ENCODE measurements at places on chromosomes 2 and 18.

DNA sequence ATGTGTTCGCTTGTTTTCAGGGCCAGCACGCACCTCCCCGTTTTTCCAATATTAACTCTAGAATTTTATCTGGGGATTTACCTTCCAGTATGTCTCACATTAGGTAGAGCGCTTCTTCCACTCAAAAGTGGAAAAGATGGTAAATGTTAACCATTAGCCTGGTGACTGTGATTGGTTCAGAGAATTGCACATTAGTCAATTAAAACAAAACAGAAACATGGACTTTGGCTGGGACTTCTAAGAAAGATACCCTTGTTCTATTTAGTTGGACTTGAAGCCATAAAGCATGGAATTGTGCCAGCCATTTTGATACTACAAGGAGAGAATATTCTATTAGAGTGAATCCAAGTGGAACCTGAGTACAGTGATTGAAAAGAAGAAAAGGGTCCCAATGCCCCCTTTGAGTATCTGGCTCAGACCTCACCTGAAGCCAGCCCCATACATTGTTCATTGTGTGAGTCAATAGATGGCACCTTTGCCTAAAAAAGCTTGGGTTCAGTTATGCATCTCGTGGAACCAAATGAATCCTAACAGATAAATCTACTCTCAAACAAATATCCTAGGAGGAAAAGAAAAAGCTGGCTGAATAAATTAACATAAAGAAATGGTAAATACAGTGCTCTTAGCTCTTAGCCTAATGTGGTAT lies 354.3 kb downstream of the IRS1 start:
- DNase-seq, result no peak

GRCh38 chr2:12259493-12259892 lies 457.2 kb upstream of the TRIB2 start:
- DNase-seq, result no peak

- no peak for DNase-seq
These were observed 33.6 kb downstream of the B3GNT7 start for GRCh38 chr2:231429152-231429551.

DNA sequence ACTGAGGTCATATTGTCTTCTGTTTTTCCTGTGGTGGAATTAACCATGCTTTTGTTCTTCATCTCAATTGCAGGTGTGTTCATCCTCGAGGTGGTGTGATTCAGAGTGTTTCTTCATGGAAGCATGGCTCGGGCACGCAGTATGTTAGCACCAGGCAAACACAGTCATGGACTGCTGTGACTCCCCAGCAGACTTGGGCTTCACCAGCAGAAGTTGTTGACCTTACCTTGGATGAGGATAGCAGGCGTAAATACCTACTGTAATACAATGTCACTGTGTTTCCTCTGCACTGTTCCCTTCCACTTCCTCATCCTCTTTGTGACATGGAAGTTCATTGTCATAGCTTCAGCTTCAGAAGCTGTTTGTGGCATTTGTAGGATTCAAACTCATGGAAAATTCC lies 158.7 kb downstream of the HAUS1 start:
- DNase-seq, result no peak

DNA sequence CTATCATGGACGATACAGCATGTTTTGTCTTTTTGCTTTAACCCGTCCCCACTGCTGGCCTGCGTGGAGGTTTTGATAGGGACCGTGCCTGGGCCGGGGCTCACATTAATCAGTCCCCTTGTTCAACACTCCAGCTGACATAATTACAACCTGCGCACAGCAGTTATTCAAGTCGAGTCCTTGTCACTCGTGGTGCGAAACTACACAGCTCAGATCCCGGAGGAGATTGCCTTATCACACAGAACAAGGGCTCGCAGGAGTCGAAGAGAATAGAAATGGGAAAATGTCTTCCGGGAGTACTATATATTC lies 304.4 kb downstream of the ZNF407 start:
- DNase-seq, result no peak

GRCh38 chr2:150280231-150280630 lies 207.2 kb downstream of the RND3 start:
- DNase-seq, result no peak

DNA sequence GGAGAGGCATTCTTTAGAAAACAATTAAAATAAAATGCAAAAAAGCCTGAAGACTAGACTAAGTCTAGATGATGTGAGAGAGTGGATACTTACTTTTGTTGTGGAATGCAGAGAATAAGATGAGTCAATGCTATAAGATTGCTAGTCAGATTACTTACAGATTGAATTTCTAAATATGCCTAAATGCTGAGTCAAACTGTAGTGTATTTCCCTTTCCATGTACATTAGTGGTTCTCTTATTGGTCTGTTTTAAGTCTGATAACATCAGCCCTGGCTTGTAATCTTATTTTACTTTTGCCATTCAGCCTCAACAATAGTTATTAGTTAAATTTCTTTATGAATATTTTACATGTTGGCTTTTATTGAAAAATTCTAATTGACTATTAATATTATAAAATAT lies 702.7 kb downstream of the SOCS6 start:
- no peak for DNase-seq

DNA sequence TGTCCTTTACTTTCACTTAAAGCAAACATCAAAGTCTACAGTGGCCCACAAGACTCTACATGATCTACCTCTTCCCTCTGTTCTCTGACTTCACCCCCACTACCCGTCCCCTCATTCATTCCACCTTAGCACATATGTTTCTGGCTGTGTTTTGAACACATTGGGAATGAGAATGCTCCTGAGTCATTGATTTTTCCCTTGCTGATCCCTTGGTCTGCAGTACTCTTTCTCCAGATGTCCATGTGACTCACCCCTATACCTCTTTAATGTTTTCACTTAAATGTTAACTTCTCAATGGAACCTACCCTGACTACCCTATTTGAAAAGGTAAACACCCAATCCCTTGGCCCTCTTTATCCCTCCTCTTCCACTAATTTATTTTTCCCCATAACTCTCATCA lies 30.7 kb upstream of the FRZB start:
- no peak for DNase-seq
